ENCODE measurements at places on chromosomes 1 and 21. TPM values are rescaled to one million over a fixed set of nuclear protein-coding genes. Genes with fewer than 3 reads are reported as not detected.

- no peak for DNase-seq
Measured at GRCh38 chr1:44802306-44803061, 2.3 kb downstream of the PLK3 start.

ZNF593OS gene
- not detected for total RNA-seq

TLR5 gene
- total RNA-seq: 0.23 TPM

- no peak for DNase-seq
Measured at GRCh38 chr1:205199931-205200299, 11.6 kb downstream of the DSTYK start.

TIAM1 gene
- total RNA-seq: 57.6 TPM

DNA sequence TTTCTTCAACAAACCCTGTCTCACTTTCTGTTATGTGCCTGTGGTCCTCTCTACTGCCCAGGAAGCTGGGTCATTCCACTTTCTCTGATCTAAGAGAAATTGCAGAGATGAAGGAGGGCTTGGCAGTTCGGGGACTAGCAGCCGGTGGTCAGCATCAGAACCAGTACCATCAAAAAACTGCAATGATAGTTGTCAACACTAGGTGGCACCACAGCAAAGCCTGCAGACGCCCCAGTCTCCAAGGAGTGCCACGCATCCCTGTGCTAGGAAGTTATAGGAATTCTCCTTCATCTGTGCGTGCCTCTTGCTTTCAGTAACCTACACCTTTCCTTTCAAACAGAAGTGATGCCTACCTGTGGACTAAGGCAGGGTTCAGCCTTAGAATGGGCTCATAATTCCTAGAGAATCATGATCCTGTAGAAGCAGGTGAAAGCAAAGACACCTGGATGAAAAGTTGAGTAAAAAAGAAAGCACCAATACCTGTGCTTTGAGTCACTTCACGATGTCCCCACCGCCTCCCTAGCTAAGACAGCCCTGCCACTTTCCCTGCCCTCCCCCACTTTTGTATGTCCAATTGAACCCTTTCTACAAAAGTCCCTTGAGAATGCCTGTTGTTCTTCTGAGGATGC lies 129.2 kb downstream of the ADAMTS1 start:
- peak; percentile 18 for DNase-seq

SEMA4A gene
- total RNA-seq: 20.8 TPM

- no peak for DNase-seq
Measured at GRCh38 chr1:206672844-206673758, 11.6 kb upstream of the MAPKAPK2 start.
